ENCODE measurements at places on chromosomes 7 and 10. TPM values are rescaled to one million over a fixed set of nuclear protein-coding genes. Genes with fewer than 3 reads are reported as not detected.
A peak's percentile ranks its signal among the peaks of the same experiment; 100 is the strongest.

DNA sequence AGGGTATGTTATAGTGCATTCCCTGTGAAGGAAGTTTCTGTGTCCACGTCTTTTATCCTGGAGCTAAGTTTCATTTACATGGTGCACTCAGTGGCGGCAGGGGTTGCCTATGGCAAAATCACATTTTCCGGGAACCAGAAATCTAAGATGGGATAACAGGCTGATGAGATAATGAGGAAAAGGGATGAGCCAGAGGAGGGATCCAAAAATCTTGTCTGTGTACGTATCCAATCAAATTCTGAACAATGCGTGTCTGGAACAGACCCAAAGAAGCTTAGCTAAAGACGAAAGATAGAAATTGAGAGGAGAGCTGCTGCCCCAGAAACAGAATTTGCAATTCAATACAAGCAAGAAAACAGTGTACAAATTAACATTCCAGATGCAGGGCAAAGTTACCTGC lies 16.1 kb downstream of the LANCL2 start:
- DNase-seq = no peak

GRCh38 chr10:71746344-71747037 lies 26.8 kb downstream of the VSIR start:
- no peak for DNase-seq

GRCh38 chr10:121069061-121069850 lies 218.1 kb downstream of the WDR11 start:
- DNase-seq = no peak

GRCh38 chr7:152872061-152872744 lies 112.7 kb downstream of the ACTR3B start:
- no peak for DNase-seq

- no peak for DNase-seq
These were observed 337.8 kb downstream of the NRG3 start for GRCh38 chr10:82212753-82213152.

- DNase-seq = no peak
These were observed 119.5 kb downstream of the RNF216 start for GRCh38 chr7:5661942-5662341.

DNA sequence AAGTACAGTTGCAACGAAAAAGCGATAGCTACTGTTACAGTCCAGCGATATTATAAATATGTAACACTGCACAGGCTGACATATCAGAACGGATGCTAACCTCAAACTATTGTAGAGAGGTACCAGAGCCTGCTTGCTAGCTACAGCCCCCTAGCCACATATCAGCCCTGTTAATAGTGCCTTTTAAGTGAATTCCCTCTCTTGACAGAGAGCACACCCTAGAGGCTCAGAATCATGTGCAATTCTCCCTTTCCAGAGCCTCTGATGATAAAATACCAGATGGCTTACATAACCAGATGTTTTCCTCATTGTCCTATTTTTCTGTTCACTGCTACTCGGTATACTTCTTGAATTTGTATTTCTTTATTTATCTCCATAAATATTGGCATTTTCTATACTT lies 960.7 kb upstream of the CELF2 start:
- DNase-seq = no peak

GRCh38 chr7:101081432-101081831 lies 3.8 kb upstream of the TRIM56 start:
- no peak for DNase-seq

- no peak for DNase-seq
These were observed 195.5 kb downstream of the CELF2 start for GRCh38 chr10:11213137-11213536.

DNA sequence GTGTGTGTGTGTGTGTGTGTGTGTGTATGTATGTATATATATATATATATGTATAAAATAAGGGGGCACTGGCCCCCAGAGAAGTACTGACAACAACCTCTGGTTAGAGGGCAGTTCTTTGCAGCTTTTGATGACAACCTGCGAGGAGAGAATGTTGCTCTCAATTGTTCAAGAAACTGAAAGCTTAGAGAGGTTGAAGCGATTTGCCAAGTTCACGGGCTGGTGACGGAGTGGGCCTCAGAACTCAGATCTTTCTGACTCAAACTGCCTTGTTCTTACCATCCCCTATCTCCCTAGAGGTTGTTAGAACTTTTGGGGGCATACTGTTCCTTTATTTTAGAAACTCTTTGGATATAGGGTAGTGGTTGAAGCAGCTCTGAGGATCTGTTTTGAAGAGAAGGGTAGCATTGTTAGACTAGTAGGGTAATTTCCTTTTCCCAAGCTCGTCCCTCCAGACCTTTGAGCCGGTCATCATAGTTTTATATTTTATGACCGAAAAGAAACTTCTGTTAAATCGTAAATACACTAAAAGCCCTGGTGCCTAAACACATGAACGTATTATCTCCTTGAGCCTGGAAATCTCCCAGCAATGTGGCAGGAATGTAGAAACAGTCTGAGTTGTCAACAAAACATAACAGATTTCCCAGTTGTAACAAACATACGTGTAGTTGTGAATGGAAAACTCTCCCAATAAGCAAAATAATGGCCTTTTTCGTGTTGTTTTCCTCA lies 541.7 kb upstream of the GALNT17 start:
- no peak for DNase-seq

GRCh38 chr10:62545160-62546066 lies 171.2 kb downstream of the ZNF365 start:
- DNase-seq = no peak

- DNase-seq = no peak
These were observed 18.8 kb upstream of the ABCB5 start for GRCh38 chr7:20596653-20597052.

- no peak for DNase-seq
These were observed 34.3 kb downstream of the STK32C start for GRCh38 chr10:132273304-132273944.

GRCh38 chr10:62665771-62666170 lies 138.7 kb upstream of the ADO start:
- DNase-seq = no peak

DNA sequence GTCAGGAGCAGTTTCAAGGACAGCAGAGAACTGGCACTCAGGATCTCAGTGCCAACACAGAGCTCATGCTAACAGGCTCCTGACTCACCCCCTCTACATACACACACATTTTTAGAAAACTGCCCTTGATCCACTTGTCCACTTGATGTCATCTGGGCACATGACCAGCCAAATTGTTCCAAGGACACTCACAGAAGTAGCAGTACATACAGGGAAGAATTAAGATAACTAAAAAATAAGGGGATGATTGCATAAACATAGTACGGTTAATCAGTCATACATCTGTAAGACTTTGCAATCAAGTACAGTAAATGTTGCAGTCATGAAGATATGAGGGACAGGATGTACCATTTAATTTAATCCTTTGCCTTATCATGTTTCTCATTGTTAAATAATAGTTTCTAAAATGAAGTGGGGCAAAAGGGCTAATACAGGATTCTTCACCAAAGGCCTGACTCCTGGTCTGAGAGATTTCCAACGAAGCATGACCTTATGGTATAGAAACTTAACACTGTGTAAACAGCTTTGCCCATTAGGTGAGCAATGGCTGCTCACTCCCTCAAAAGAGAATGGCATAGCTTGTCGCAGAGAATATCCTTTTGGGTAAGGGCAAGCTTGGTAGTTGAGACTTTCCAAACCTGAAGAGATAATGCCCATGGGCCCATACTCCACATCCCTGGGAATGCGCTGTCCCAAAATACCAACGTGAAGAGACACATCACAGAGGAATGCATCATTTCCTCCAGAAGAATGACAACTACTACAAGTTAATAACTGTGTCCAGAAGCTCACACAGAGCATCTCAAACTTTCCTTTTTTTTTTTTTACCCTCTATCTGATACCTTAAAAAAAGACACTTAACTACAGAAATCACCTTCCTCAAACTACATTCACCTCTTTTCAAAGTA lies 94.1 kb downstream of the ARMH3 start:
- no peak for DNase-seq

DNA sequence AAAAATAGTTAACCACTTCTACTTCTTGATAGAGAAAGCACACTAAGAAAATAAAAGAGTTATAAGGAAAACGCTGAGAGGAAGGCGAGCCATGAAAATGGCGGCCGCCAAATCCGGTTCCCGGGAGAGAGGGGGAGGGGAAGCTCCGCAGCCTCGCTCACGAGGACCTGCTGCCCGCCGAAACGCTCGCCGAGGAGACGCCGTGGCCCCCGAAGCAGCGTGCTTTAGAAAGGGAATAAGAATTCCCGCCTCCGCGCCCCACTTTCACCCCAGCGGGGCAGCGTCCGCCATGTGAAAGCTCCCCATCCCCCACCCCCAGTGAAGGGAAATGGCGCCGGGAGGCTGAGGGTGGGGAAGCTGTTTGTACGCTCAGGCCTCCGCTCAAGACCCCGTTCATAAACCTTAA lies 505 bp downstream of the HNRNPA2B1 start:
- peak; percentile 68 for DNase-seq

- DNase-seq = no peak
These were observed 120.7 kb downstream of the CXCL12 start for GRCh38 chr10:44264244-44264643.

GRCh38 chr7:11369696-11370095 lies 396.0 kb downstream of the PHF14 start:
- DNase-seq = no peak

- DNase-seq = no peak
These were observed 18.0 kb downstream of the SEMA3C start for GRCh38 chr7:80900583-80901576.

DNA sequence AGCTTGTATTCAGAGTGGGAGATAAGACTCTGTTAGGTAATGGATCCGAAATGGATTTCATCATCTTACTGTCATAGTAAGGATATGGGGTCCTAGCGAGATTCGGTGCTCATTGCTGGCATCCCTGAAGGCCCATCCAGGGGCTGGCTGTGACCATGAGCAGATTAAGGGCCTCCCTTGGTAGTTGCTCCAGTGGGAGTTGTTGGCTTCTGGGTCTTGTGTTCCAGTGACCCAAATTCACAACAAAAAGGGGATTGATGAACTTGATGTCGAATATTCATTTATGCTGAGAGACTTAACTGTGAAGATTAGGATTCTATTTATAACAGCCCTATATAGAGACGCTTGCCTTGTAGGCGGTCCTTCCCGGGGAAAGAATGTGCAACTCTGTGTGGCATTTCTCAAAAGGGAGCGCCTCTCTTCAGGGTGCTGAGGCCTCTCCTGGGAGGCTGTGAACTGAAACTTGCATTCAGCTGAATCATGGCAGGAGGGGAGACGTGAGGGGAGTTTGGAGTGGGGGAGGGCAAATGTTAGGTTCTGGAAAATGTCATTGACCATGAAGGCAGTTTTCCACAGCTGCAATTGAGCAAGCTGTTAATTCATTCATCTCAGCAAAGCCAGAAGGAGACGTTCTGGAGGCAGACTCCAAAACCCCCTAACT lies 233.1 kb upstream of the FZD8 start:
- DNase-seq = no peak

- no peak for DNase-seq
These were observed 175.0 kb downstream of the OTUD1 start for GRCh38 chr10:23613900-23614299.

- no peak for DNase-seq
These were observed 185.7 kb upstream of the AUTS2 start for GRCh38 chr7:69412331-69413146.

DNA sequence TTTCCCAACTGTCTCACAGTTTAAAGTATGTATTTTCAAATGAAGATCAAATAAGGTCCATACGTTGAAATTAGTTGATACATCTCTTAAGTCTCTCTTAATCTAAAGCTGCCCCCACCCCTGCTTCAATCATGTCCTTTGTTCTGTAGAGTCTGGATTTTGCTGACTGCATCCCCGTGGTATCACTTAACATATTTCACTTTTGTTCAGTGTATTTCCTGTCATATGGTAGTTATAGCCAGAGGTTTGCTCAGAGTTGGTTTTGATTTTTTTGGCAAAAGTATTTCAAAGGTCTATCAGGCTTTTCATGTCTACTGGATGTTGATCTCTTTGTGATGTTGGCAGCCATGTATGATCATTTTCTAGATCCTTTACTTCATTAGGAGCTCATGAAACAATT lies 54.4 kb upstream of the ARID5B start:
- DNase-seq = no peak

- DNase-seq = no peak
These were observed 37.1 kb downstream of the POLL start for GRCh38 chr10:101550965-101551364.

- peak; percentile 77 for DNase-seq
These were observed 11.8 kb downstream of the SFXN3 start for GRCh38 chr10:101042667-101043362.

- DNase-seq = no peak
These were observed 49.4 kb downstream of the JMJD1C start for GRCh38 chr10:63416376-63416775.

- no peak for DNase-seq
These were observed 189.3 kb downstream of the MAD1L1 start for GRCh38 chr7:2043316-2044039.

DNA sequence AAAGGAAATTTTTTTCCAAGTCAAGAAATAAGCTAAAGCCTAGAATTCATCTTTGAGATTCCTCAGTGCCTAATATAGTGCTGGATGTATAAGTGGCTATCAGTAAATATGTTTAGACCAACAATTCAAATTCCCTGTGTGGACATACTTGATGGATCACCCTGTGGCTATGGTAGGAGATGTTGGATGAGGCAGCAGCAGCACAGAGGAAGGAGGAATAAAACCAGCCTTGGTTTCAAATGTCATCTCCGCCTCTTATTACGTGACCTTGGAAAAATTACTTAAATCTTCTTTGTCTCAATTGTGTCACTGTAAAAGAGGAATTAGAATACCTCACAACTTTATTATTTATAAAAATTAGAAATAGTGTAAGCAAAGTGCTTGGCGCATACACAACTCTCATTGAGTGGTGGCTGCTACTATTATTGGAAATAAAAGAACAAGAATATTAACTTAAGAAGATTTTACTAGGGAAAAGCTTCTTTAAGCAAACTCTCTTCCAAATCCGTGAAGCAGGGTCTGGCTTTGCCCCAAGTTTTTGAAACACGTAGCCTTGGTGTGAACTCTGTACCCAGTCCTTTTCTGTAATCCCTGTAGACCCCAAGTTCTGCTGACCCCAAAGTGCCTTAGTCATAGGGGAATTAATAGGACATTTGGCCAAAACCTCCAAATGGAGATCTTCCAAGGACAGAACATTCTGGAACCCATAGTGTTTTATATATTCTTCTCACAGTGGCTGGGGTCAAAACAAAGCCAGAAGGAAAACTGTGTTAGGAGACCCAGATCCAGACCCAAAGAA lies 283.8 kb downstream of the PTEN start:
- DNase-seq = no peak

KDM7A gene
- 6.3 TPM for total RNA-seq

SLC18A2 gene
- total RNA-seq = 0.05 TPM

TMEM196 gene
- total RNA-seq = not detected

STOX1 gene
- 0.94 TPM for total RNA-seq

ADIRF gene
- not detected for total RNA-seq

ALOX5 gene
- total RNA-seq = 1.1 TPM

SP8 gene
- not detected for total RNA-seq

DPYSL4 gene
- 6.3 TPM for total RNA-seq

HBP1 gene
- 16.2 TPM for total RNA-seq

ABCC2 gene
- total RNA-seq = 1.5 TPM

MRM2 gene
- 51.2 TPM for total RNA-seq

AZGP1 gene
- 0.63 TPM for total RNA-seq

ADRA2A gene
- total RNA-seq = 0.10 TPM

PWWP2B gene
- 3.3 TPM for total RNA-seq

PNLIP gene
- 1.5 TPM for total RNA-seq

PTPRN2 gene
- 0.66 TPM for total RNA-seq
